ENCODE measurements at places on chromosomes 13 and 19.

- DNase-seq, result no peak
These were observed 117.6 kb upstream of the SPATA13 start for GRCh38 chr13:24042710-24043440.

- no peak for DNase-seq
These were observed 116.3 kb downstream of the RAB20 start for GRCh38 chr13:110445183-110445582.

DNA sequence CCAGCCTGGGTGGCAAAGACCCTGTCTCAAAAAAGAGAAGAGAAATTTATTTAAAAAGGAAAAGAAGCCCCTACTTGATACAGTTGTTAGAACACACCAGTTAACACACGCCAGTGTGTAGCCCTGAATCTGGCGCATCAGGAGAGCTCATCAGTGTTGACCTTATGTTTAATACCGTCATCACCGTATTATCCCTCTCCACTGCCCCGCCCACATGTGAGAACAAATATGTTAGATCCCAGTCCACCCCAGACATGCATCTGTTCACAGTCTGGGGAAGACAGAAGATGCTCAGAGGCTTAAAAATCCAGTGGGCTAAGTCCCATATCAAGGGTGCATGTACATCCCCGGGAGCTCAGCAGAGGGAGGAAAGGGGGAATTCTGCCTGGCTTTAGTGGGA is 155.2 kb downstream of the DPF1 start:
- DNase-seq, result no peak

- no peak for DNase-seq
These were observed 4.6 kb upstream of the CEACAM1 start for GRCh38 chr19:42532891-42533290.

- no peak for DNase-seq
These were observed 7.2 kb downstream of the ZNF296 start for GRCh38 chr19:45069056-45069455.

- DNase-seq, result peak; percentile 28
These were observed 82.9 kb downstream of the PDS5B start for GRCh38 chr13:32669030-32669646.

GRCh38 chr19:11538232-11539036 is at the start of gene CNN1:
Gene CNN1, plus strand, starts transcription at chr19:11538851. Its CDS starts 77 bp downstream, at chr19:11538928.
- no peak for DNase-seq

- no peak for DNase-seq
These were observed 110.5 kb downstream of the COG6 start for GRCh38 chr13:39765801-39766463.

DNA sequence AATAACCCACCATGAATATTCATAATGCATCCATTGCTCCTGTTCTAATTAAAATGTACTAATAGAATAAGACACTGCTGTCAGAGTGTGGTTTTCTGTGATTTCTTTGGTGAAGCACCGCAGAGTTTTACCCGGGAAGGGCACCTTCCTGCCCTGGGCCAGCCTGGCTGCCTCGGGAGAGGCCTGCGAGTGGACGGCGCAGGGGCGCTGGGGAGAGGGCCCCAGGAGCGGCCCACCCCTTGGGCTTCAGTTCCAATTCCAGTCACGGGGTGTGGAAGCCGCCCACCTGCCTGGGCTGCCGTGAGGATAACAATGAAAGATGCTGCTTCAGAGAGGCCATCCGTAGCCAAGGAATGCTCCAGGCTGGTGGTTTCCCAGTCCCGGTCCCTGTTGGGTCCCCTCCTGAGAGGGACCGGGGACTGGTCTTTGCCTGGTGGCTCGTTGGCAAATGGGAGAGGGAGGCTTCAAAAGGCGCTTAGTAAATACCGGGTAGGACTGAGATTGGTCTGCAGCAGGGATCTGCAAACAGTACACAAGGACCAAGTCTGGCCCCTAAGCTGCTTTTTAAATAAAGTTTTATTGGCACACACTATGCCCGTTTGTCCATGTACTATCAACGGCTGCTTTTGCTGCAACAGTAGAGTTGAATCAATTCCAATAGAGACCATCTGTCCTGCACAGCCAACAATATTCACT is 18.0 kb downstream of the TCF3 start:
- DNase-seq, result no peak

GRCh38 chr19:12873891-12874745 is 7.1 kb downstream of the DNASE2 start:
- no peak for DNase-seq

GRCh38 chr13:31476266-31476665 is 263.1 kb upstream of the RXFP2 start:
- no peak for DNase-seq

- DNase-seq, result no peak
These were observed 88.4 kb downstream of the RXFP2 start for GRCh38 chr13:31827707-31828106.

DNA sequence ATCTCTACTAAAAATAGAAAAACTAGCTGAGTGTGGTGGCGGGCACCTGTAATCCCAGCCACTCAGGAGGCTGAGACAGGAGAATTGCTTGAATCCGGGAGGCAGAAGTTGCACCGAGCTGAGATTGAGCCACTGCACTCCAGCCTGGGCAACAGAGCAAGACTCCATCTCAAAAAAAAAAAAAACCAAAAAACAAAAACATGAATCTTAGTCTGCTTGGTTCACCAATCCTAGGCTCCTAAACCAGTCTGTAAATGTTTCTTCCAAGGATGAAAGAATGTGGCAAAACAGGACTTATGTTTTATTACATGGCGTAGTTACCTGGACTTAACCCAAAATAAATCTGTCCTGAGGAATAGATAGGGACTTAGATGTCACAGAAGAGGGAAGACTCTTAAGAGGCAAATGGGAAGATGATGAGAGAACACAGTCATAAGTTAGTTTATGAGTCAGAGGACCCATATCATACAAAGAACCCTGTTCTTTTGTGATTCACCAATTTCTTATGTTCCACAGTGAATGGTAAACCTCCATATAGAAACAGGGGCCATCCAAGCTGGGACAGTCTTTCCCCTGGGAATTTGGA is 6.9 kb upstream of the FBXL3 start:
- DNase-seq, result no peak

DNA sequence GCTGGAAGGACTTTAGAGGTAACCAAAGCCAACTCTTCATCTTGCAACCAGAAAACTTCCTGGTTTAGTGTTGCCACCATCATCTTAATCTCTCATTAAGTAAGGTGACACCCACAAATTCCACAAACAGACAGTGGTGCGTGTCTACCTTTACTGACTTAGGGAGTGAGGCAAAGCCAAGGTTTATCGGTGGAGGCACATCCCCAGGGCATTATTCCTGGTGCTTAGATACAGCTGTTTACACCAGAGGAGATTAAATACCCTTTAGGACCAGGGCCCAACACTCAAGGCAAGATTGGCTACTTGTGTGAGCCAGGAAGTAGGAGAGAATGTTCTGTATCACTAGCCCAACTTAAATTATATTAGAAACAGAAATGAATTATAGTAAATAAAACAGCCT is 9.5 kb downstream of the STOML3 start:
- DNase-seq, result no peak

DNA sequence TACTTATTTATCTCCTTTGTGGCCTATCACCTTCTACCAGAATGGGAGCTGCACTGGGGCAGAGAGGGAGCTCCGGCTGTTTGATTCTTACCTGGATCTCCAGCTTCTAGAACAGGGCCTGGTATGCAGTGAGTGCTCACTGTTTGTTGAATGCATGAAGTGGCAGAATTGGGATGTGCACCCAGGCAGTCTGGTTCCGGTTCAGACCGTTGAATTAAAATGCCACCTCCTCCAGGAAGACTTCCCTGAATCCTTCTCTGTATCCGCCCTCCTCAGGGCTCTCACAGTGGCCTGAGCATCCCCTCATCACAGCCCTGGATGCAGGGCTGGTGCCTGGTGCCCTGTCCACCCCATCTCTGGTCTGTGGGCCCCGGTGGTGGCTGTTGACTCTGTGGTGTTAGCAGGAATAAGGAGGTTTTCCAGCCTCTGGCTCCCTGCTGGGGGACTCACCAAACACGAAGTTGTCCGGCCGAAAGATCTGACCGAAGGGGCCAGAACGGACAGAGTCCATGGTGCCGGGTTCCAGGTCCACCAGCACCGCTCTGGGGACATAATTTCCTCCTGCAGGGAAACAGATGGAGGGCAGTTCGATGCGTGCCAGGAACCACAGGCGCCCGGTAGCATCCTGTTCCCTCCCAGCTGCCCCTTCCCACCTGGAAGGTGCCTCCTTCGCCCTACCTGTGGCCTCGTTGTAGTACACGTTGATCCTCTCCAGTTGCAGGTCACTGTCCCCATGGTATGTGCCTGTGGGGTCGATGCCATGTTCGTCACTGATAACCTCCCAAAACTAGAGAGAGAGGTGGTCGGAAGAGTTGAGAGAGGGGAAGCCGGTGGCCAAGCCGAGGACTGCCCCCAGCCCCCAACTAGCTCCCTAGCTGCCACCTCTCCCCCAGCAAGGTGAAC is 1.0 kb downstream of the TUBB4A start:
- no peak for DNase-seq
